ENCODE measurements at places on chromosomes 11 and 22.

GRCh38 chr22:30212363-30212995 lies 34.1 kb downstream of the LIF start:
- DNase-seq = no peak

GRCh38 chr22:45524157-45524556 lies 21.5 kb downstream of the FBLN1 start:
- no peak for DNase-seq

DNA sequence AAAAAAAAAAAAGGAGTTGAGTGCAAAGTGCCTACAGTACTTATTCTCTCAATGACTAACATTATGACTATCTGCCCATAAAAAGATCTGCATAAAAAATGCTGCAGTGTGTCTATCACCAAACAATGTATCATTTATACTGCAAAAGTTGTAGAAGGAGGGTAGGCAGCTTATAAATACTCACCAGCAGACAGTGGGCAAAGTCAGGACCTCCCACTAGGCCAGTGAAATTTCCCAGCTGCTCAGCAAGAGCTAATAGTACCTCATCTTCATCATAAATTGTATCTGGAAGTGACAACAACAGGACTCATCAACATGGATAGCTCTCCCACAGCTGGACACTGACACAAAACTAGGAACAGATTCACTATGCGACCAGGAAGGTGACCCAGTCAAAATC lies 1.6 kb downstream of the PPP2R1B start:
- no peak for DNase-seq

GRCh38 chr22:46500201-46500600 lies 37.2 kb downstream of the CELSR1 start:
- DNase-seq = no peak

GRCh38 chr11:69943506-69943905 lies 124.3 kb upstream of the FGF3 start:
- no peak for DNase-seq

GRCh38 chr22:47571616-47572015 lies 809.2 kb downstream of the TBC1D22A start:
- no peak for DNase-seq

DNA sequence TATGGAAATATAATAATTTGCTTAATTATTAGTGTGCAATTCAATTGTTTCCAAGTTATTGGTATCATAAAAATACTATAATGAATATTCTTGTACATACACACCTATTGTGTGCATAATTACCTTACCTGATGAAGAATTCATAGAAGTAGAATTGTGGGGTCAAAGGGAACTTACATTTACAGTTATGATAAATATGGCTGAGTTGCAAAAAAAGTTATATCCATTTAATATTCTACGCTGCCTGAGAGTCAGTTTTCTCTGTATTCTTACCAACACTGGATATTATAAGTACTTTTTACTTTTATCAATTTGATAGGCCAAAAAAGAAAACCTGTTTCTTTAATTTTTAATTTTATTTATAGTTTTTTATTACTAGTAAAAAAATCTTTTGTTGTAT lies 2.1 kb upstream of the PSMA1 start:
- DNase-seq = no peak

- DNase-seq = no peak
Observed at GRCh38 chr11:15711311-15711710, 596.6 kb downstream of the INSC start.
